ENCODE measurements at places on chromosomes 7 and 10. TPM values are rescaled to one million over a fixed set of nuclear protein-coding genes. Genes with fewer than 3 reads are reported as not detected.
A peak's percentile ranks its signal among the peaks of the same experiment; 100 is the strongest.

GRCh38 chr7:112537822-112538387, 57.1 kb downstream of the LSMEM1 start:
- H3K27me3 ChIP-seq = no peaks in the 10 kb centered on the region
- no peak overlapping the region for H3K27ac ChIP-seq
- H3K4me3 ChIP-seq = no peak overlapping the region
- no peaks in the 10 kb centered on the region for H3K36me3 ChIP-seq

- H3K27me3 ChIP-seq = no peaks in the 10 kb centered on the region
- H3K27ac ChIP-seq = no peak overlapping the region
- no peaks in the 10 kb centered on the region for H3K36me3 ChIP-seq
- DNase-seq = no peak
- no peak overlapping the region for H3K4me3 ChIP-seq
Measured at GRCh38 chr7:71385330-71385729, 253.4 kb downstream of the GALNT17 start.

DNA sequence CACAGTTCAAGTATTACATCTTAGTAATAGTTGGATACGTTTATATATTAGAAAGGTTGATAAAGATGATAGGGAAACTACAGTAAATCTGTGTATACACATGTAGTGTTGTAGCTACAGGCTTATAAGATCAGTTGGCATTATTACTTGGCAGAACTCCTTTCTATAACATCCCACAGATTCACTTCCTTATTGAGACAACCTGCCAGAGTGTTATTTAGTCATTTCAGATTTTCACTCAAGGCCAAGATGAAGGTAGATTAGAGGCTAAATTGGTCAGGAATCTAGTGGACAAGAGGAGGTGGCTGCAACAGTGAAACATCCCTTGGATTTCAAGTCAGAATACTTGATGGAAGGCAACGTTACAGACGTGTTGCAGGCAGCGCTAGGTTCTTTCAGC, 63.0 kb downstream of the PAPSS2 start:
- peaks cover 4% of the 10 kb centered on the region for H3K36me3 ChIP-seq
- H3K4me1 ChIP-seq = peaks cover 9% of the 10 kb centered on the region
- H3K4me3 ChIP-seq = no peak overlapping the region
- no peaks in the 10 kb centered on the region for H3K27me3 ChIP-seq

- no peaks in the 10 kb centered on the region for H3K36me3 ChIP-seq
- H3K27ac ChIP-seq = no peak overlapping the region
- peak; percentile 36 for DNase-seq
- no peaks in the 10 kb centered on the region for H3K27me3 ChIP-seq
Measured at GRCh38 chr7:65892835-65893234, 20.0 kb downstream of the VKORC1L1 start.

DNA sequence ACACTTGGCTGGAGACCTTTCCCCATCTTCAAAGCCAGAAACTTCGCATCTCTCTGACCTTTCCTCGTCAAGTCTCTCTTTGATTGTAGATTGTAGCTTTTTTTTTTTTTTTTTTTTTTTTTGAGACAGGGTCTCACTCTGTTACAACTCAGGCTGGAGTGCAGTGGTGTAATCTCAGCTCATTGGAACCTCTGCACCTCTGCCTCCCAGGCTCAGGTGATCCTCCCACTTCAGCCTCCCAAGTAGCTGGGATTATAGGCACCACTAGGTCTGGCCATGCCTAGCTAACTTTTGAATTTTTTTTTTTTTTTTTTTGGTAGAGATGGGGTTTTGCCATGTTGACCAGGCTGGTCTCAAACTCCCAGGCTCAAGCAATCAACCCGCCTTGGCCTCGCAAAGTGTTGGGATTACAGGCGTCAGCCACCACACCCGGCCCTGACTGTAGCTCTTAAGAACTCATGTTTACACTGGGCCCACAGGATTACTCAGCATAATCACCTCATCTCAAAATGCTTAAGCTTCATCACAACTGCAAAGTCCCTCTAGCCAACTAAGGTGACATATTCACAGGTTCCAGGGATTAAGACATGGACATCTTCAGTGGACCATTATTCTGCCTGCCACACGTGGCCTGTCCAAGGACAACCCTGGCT, 11.7 kb downstream of the POLL start:
- no peak overlapping the region for H3K4me3 ChIP-seq
- H3K4me1 ChIP-seq = no peaks in the 10 kb centered on the region
- DNase-seq = peak; percentile 38
- no peak overlapping the region for H3K27ac ChIP-seq
- no peaks in the 10 kb centered on the region for H3K27me3 ChIP-seq

DNA sequence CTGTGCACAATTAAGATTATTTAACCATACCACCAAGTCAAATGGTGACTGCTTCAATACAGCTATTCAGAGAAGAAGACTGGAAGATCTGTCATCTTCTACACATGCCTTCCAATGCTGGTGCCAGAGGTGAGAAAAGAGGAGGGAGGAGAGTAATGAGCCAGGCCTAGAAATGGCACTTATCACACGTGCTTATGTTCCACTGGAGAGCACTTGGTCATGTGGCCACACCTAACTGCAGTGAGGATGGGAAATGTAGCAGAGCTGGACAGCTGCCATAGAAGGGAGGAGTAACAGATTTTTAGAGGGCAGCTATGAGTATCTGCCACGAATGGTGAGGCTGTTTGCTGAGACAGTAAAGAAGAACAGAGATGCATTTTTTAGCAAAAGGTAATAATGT, 77.1 kb downstream of the MPLKIP start:
- 0 out of 2 replicates have a peak, but pooled peaks cover 2% of the 10 kb centered on the region for H3K4me1 ChIP-seq
- H3K4me3 ChIP-seq = no peak overlapping the region
- no peaks in the 10 kb centered on the region for H3K27me3 ChIP-seq
- DNase-seq = peak; percentile 20

- H3K4me3 ChIP-seq = no peak overlapping the region
- H3K27me3 ChIP-seq = no peaks in the 10 kb centered on the region
Measured at GRCh38 chr10:131776496-131776895, 124.3 kb upstream of the PPP2R2D start.

The CTAGE8 gene
- total RNA-seq = not detected
